ENCODE measurements at places on chromosomes 5 and 9.

GRCh38 chr5:154194345-154195329 lies 4.1 kb downstream of the GALNT10 start:
- peak; percentile 33 for DNase-seq

- DNase-seq = peak; percentile 85
Observed at GRCh38 chr9:34992376-34992951, 2.9 kb downstream of the DNAJB5 start.

GRCh38 chr5:92678640-92679039 lies 902.4 kb downstream of the NR2F1-AS1 start:
- no peak for DNase-seq

- DNase-seq = no peak
Observed at GRCh38 chr5:53323511-53323910, 156.9 kb upstream of the FST start.

DNA sequence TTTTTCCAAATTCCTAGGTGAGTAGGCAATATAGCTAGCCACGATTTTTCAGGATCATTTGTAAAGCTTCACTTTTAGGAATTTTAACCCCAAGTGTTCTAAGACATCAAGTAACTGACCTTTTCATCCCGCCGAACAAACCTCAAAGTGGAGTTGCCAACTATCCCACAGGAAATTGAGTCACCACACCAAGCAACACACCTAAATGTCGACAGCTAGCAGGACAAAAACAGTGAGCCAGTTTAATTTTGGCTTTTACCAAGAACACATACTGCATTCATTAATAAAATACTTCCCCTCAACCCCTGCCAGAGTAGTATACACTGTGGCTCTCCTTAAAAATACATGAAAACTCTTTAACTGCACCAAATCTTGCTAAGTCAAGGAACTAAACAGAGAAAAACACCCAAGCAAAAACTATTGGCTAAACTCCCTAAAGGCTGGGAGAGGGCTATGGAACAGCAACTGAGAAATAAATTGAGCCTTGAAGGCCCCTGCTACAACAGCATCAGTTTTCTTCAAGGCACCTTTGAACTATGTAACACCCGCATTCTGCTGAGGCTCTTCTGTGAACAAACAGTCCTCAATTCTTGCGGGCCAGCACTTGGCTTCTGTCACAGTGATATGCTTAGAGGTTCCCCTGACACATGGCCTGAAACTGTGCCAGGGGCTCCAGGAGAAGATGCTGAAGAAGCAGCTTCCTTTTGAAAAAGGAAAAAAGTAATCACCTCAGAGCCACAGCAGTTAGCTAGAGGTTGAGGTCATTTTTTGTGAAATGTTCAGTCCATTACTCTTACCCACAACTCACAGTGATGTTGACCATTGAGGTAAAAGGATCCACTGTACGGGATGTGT lies 459.6 kb downstream of the RAB3C start:
- DNase-seq = peak; percentile 75

GRCh38 chr9:78035383-78035993 lies 3.9 kb upstream of the GNAQ start:
- DNase-seq = peak; percentile 39

DNA sequence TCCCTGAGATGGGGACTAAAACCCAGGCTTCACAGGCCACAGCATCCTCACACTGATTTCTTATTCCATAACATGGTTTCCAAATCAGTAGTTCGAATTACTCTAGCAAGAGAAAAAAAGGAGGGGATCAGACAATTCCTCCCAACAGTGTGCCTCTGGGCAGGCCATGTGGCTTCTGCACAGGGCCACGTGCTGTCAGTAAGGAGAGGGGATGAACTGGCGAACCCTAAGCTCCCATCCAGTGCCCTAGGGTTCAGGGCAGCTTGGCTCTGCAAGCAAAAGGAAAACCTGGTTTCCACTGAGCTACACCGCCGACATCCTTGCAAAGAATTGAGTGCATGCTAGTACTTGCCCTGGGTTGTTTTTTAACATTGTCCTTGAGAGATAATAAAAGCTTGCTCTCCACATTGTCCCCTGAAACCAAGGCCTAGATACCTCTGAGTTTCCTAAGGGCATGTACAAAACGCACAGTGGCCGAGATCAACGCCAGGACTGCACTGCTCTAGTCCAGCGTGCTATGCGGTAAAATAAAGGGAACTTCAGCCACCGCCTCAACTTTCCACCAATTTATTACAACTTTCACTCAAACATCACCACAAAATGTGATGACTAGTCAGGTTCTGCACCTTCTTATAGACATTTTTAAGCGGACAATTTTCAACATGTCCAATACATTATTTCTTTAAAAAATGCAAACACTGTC lies 4.5 kb downstream of the CAMSAP1 start:
- no peak for DNase-seq

GRCh38 chr5:148864113-148864841 lies 37.9 kb downstream of the ADRB2 start:
- DNase-seq = no peak

DNA sequence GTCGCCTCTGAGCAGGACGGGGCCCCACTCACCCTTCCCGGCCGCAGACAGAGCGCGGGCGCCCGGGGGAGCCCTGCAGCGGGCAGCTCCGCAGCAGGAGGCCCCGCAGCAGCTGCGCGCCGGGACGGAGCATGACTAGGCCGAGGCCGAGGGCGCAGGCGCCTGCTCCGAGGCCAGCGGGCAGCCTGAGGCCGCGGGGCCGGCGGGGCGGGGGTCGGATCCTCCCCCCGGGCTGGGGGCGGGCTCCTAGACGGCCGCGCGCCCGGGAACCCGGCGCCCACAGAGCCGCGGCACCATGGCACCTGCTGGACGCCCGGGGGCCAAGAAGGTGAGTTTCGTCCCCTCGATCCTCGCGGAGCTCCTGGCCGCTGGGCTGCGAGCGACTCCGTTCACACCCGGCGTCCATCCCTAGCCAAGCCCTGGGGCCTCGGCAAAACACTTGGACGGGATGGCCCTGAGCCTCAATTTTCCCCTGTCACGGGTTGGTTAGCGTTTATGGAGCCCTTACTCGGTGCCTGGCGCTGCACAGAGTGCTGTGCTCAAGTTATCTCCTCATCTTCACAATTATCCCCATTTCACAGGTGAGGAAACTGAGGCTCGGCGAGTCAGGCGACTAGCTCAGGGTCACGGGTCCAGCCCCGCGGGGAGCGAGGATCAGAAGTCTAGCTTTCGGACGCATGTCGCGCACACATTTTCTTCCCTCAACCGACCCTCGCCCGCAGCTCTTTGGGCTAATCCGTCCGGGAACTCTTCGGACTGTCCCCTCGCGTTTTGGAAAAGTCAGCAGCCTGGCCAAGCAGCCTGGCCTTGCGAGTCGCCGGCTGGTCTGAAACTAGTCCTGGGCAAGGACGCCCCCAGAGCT lies at the start of the genes BHMT2 and DMGDH:
Gene BHMT2, plus strand, starts transcription at position 280 of the 862 bp plus-strand sequence. Its CDS starts 16 bp downstream, at position 296.
Gene DMGDH, minus strand, starts transcription at position 187 of the 862 bp plus-strand sequence. Its CDS starts 54 bp downstream, at position 133.
- DNase-seq = no peak

- DNase-seq = no peak
Observed at GRCh38 chr5:151155775-151156506, 1.6 kb downstream of the ANXA6 start.

GRCh38 chr9:3099646-3100045 lies 255.8 kb upstream of the PUM3 start:
- DNase-seq = no peak

DNA sequence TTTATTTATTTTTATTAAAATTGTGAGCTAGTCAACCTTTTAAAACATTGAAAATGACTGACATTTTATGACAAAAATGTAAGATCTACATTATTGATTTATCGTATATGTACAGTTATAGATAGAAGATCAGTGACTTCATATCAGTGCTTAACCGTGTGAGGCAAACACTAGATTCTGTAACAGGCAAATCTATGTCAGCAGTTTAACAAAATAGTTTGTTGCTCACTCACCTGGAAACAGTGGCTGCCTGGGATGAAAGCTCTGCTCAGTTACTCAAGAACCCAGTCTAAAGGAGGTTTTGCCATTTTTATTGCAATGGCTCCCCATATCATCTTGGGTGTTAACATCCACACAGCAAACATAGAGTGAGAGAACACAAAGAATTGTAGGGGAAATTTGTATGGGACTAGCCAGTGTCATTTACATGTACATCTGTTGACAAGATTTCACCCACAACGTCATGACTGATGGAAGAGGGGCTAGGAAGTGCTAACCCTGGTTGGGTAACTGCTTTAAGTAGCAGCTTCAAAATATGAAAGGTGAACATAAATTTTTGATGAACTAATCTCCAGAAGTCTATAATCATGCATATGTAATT lies 49.0 kb downstream of the SGCD start:
- DNase-seq = no peak

DNA sequence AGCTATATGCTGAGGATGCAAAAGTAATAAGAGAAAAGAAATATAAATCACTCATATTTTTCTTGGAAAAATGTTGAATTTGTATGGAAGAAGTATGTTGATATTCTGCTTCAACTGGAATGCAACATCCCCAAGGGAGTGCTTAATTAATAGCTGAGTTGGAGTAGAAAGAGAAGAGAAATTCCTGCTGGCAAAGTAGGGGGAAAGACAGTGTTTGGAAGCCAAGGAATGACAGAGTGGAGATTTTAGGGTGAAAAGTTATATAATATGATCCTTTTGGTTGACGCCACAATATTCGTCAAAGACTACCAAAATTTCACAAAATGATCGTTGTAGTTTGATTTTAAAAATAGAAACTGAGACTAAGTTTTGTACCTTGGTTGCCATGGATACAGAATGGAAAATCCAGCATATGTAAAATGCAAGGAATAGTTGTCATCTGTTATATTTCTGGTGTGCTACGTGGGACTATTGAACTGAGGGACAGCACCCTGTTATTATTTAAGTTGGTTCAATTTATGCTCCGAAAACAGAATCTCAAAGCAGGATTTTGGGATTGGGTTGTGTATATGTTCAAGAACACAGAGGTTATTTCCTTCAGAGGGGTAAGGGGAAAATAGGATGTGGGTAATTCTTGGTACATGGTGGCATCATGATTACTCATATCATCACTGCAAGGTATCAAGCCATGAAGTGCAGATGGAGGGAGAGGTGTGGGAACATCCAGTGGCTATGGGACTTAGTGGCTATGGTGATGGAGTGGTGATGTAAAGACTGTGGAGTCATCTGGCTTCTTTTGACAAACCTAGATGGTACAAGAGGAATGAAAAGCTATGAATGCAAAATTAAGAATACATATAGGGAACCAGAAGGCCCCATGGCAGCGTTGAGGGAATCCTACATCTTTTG lies 61.0 kb downstream of the SUB1 start:
- no peak for DNase-seq

DNA sequence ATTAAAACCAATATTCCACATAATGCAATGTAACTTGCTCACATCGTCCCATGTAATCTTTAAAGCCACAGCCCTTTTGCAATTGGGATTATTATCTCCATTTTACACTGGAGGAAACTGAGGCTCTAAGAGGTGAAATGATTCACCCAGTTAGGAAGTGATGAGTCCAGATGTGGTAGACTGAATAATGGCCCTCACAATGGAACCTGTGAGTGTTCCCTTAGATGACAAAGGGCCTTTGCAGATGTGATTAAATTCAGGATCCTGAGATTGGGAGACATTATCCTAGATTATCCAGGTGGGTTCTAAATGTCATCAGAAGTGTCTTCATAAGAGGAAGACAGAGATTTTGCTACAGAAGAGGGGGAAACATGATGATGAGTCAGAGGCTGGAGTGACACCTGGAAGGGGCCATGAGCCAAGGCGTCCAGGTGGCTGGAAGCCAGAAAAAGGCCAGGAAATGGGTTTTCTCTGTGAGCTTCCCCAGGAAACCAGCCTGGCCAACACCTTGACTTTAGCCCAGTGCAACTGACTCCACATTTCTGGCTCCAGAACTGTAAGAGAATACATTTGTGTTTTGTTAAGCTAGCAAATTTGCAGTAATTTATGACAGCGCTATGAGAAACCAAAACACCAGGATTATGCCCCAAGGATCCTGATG lies 139.1 kb downstream of the KCNIP1 start:
- no peak for DNase-seq

DNA sequence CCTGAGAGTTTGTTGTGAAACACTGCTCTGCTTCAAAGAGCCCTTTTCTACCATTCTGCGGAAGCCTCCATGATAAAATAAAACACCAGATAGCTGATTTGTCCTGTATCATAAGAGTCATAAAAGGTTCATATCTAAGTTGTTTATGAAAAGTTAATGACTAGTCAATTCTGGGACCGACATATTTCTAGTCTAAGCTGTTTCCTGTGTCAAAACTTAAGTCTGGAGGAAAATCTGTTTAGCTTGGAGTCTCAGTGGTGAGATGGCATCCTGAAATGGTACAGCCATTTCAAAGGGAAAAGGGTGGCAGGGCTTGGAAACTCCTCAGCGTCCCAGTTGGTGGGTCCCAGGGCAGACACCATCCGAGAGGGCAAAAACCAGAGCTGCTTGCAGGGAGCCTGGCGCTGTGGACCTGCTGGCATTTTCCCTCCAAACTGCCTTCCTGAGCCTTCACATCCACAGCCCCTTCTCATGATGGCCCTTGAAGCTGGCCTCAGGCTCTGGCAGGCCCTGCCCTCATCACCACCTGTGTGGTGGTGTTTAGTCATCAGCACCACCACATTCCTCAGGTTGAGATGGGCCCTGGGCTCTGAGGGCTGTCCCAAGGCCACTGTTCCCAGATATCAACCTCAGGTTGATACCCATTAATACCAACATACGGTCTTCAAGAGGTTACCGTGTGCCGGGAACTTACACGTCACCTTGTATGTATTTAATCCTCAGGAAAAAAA lies 184.0 kb downstream of the HSPA4 start:
- DNase-seq = no peak

GRCh38 chr9:38106488-38106887 lies 37.5 kb upstream of the SHB start:
- no peak for DNase-seq

DNA sequence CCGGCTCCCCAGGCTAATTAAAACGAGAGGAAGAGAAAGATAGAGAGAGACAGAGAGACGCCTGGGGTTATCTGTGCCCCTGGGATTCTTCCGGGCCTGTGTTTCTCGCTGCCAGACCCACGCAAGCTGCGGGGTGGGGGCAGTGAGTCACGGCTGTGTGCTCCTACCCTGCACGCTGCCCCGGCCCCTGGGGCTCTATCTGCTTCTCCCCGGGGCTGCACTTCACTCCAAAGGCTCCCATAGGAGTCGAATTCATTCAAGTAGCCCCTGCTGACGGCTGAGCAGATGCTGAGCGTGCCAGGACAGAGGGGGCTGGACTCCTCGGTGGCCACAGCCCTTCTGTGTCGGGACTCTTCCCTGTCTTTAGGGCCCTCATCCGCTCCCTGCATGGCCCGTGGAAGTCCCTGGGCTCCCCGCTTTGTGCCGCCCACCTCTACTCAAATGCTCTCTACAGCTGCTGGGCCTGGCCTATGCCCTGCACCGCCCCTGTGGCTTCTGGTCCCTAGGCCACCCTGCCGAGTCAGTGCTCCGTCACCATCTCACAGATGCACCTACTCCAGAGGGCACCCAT lies 22.8 kb downstream of the SARDH start:
- DNase-seq = no peak

GRCh38 chr5:139908749-139909148 lies 113.1 kb downstream of the PSD2 start:
- no peak for DNase-seq

DNA sequence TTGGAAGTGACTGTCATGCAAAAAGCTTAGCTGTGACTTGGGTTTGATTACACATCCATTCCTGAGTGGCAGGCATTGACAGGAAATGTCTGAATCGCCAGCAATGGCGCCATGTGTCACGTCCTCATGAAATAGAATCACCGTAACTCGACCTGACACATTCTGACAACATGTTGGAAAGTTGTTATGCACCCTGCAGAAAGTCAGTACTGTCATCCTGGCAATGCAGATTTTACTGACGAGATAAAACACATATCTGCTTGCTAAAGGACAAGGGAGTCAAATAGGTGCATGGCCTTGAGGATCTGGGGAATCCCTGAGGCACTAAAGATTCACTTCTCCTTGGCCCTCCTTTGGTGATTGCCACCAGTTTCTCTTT lies 344.2 kb downstream of the SPATA31D1 start:
- DNase-seq = no peak

- no peak for DNase-seq
Observed at GRCh38 chr5:83518319-83519061, 46.9 kb downstream of the VCAN start.
